ENCODE measurements at places on chromosomes 13 and 19.

GRCh38 chr19:41944336-41944735, 14.8 kb downstream of the RABAC1 start:
- DNase-seq = no peak

DNA sequence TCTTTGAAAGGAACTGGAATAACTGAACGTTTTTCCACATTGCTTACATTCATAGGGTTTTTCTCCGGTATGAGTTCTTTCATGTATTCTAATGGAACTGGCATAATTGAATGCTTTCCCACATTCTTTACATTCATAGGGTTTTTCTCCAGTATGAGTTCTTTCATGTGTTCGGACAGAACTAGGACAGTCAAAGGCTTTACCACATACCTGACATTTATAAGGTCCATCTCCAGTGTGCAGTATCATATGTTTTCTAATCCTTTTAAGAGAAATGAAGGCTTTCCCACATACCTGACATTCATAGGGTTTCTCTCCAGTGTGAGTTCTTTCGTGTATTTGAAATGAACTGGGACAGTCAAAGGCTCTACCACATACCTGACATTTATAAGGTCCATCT, 24.7 kb downstream of the ZNF564 start:
- DNase-seq = no peak

- no peak for DNase-seq
Observed at GRCh38 chr19:46368116-46368515, 21.2 kb downstream of the PPP5C start.

- no peak for DNase-seq
Observed at GRCh38 chr13:102847272-102848234, 1.7 kb downstream of the ERCC5 start.

DNA sequence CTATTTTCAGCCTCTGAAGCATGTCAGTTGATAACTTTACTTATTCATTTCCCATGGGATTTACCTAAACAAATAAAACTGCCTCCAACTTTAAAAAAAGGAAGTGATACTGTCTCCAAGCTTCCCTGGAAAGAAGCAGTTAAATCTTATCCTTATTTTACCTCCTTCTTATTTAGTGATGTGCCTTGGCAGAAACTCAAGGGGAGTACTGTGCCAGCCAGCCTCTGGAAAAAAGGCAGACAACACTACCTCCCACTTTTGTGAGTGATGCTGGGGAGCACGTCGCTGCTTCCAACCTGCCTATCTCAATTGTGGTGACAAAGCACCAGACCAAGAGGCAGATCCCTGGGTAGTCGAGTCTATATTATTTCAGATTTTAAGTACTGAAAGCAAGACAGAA, 765.6 kb downstream of the DIAPH3 start:
- DNase-seq = no peak

GRCh38 chr13:43343645-43344044, 320.3 kb downstream of the DNAJC15 start:
- no peak for DNase-seq

DNA sequence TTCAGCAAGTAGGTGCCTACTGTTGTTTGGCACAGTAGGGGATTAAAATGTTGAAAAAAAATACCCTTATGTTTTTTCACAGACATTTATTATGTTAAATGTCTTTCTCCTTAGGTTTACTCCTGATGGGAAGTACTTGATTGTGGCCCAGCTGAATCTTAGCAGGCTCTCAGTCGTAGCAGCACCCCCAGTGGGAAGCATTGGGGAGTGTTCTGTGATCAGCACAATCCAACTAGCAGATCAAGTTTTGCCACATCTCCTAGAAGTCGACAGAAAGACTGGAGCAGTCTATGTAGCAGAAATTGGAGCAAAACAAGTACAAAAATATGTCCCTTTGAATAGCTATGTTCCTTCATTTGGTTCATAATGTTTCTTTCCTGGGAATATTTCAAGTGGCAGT, 9.3 kb downstream of the NHLRC3 start:
- no peak for DNase-seq

DNA sequence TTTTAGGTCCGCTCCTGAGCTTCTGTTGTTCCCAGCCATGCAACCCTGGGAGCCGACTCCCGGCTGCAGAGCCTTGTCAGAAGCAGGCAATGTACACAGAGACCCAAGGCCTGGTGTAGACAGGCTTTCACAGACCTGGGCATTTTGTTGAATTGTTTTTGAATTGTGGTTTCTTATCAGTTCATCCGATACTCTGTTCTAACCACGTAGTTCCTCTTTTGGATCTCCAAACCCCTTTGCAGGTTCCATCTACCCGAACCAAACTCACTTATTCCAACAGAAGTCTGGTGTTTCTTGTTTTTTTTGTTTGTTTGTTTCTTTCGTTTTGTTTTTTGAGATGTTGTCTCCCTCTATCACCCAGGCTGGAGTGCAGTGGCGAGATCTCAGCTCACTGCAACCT, 6.3 kb upstream of the NLRP2 start:
- DNase-seq = no peak

DNA sequence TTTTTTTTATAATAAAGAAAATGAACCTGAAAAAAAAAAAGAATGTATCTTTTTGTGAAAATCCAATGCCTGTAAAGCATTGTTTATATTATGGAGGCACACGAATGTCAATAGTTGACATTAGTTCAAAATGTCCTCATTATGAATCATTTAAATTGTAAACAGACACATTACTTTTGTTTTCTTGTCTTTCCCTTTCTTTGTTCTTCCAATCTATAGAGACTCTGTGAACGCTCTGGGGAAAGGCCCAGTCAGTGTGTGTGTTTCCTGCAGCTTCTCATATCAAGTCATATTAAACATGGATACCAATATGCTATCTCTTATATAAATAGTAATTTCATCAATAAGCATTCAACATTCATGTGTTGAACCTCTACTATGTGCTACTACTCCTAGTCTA, 193.1 kb downstream of the KCTD12 start:
- no peak for DNase-seq

DNA sequence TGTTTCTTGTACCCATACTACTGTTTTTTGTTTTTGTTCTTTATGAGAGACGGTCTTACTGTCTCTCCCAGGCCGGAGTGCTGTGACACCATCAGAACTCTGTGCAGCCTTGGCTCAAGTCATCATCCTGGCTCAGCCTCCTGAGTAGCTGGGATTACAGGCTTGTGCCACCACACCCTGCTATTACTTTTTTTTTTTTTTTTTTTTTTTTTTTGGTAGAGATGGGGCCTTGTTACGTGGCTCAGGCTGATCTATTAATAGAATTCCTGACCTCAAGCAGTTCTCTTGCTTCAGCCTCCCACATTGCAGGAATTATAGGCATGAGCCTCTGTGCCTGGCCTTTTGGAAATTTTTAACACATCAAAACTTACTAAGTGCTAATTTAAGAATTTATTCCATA, 2.9 kb upstream of the ZNF304 start:
- DNase-seq = no peak

DNA sequence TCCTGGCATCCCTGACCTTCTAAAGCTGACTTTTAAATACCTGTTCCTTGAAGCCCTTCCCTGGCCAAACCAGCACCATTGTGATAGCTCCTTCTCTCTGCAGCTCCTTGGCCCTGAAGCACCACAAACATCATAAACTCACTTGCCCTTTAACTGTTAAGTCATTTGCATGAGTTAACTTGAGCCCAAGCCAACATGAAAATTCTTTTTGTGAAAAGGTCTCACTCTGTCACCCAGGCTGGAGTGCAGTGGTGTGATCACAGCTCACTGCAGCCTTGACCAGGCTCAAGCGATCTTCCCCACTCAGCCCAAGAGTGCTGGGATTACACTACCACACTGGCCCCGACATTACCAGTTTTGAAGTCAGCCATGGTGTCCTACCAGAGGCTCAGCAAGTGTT, 87.8 kb downstream of the ZIC5 start:
- no peak for DNase-seq

DNA sequence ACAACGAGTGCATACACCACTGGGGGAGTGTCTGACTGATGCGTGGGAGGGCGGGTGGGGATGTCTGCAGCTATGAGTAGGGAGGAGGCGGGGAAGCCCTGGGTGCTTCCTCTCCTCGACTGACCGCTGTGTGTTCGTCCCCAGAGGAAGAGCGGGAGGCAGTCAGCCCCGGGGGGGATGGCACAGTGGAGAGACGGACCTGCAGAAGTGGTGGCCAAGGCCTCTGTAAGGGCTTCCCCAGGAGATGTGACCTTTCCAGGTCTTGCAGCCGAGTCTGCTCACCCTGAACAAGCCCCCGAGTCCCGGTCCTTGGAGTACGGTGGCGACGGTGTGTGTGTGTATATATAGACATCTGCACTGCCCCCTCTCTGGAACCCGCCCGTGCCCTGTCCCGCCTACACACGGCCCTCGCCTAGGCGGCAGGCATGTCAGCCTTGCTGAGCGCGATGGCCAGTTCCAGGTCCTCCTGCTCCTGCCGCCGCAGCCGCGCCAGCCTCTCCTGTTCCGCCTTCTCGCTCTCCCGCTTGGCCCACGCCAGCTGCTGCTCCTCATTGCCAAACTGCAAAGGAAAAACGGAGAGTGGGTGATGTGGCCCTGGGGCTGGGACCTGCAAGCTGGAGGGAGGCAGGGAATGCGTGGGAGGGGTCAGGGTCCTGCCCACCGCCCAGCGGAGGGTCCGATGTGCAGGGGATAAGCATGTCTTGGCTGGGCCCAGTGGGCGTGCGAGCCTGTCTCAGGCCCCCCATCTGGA, 30.8 kb downstream of the KLF2 start:
- no peak for DNase-seq

DNA sequence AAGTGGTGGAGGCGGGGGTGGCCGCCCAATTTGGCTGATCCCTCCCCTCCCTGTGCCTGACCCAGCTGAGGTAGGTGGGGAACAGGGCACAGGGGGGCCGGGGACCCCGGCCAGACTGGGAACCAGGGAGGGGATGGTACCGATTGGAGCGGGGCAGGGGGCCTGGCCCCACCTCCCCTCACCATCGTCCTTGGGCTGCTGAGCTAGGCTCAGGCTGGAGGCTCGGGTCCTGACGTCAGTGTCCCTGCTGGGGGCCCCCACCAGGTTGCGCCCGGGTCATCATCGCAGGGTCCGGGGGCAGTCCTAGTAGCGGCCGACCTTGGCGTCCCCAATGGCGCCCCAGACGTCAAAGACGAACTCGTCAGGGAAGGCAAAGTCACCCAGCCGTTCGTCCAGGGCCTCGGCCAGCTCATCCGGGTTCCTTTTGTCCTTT, 3.0 kb upstream of the PTGER1 start:
- DNase-seq = no peak
